ENCODE measurements at places on chromosomes 16 and 17.

- DNase-seq = no peak
Measured at GRCh38 chr16:68146585-68146984, 61.4 kb downstream of the NFATC3 start.

DNA sequence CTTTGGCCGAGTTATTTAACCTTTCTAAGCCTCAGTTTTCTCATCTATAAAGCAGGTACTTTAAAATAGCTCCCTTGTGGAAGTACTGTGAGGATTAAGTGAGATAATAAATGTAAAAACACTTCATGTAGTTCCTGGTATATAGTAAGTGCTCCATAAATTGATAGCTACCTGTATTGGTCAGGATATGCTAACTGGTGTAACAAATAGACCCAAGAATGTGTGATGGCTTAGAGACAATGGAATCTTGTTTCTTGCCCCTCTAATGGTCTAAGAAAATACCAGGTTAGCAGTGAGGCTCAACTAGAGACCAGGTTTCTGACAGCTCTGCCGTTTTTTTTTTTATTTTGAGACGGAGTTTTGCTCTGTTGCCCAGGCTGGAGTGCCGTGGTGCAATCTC is 29.8 kb downstream of the CCR7 start:
- no peak for DNase-seq

- DNase-seq = no peak
Measured at GRCh38 chr17:73585583-73585982, 58.7 kb downstream of the SDK2 start.

DNA sequence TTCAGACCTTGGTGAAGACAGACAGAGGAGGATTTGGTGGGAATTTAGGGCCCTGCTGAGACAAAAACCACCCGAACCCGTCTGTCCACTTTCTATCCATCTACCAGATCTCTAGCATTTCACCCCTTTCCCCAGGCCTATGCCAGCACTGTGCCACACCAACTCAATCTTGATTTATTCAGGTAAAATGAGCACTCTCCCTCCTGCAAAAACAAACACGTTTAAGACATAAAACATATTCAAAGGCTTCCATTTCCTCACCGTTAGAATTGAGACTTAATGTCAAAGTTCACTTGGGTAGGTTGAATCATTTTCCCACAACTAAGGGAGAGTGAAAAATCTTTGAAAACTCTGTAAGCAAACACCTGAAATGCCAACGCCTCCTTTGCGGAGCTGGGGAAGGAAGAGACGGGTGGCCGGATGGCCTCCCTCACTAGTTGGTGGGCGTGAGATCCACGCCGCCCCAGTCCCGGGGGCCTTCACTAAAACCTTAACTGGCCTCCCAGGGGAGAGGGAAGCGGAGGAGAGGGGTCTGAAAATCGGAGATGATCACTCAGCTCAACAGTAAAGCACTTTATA is 862 bp downstream of the DCAKD start:
- DNase-seq = peak; percentile 53

DNA sequence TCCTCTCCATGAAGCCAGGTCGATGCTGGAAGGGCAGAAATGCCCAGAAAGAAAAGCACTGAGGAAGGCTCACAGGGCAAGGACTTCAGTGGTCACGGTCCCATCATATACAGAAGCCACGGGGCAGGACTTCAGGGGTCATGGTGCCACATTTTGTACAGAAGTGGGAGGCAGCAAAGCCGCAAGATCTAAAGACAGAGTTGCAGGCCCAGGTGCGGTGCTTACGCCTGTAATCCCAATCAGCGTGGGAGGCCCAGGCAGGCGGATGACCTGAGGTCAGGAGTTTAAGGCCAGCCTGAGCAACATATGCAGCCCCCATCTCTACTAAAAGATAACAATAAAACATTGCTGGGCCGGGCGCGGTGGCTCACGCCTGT is 96.0 kb downstream of the NXN start:
- no peak for DNase-seq

GRCh38 chr16:22220714-22221113 is 14.6 kb downstream of the EEF2K start:
- no peak for DNase-seq

DNA sequence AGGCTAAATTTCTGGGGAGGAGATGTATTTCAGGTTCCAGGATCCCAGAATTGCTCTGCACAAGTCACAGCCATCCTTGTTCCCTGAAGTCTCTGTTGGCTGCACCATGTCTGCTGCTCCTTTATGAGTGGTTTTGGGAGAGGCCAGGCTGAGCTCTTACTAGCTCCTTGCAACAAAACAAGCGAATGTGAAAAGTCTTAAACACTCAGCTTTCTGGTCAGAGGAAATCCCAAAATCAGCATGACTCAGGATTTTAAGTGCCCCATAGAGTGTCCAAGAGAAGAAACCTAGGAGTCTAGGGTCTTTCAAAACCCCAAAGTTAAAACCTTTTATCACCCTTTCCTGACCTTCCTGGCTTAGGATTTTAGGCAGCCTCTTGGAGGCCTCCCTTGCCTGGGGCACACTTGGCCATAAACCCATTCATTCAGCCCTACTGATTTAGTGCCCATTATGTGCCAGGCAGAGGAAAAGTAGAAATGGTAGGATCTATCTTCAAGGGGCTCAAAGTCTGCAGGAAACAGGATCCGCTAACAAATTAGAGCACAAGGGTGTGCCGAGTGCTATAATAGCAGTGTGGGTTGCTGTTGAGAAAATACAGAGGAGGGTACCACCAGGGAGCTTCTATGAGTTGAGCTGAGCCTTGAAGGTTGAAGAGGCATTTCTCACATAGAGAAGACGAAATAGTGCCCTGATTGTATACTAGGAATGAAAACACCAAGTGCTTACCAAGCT is 36.9 kb downstream of the SOST start:
- DNase-seq = no peak

DNA sequence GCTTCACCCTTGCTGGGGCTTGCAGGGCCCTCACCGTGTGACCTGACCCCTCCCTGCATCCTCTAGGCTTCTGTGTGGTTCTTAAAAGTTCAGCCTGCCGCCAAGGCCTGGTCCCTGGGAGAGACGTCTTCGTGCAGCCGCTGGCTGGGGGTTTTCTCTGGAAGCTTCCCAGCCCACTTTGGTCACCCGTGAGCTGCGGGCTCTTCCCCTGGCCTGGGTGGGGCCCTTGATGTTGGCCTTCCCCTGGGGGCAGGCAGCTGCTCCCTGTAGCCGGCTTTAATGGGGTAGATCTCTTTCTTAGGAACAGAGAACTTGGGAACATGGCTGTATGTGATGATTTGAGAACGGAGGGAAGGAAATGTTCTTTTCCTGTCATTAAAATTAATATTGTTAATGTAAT is 32.7 kb downstream of the ZNF750 start:
- DNase-seq = no peak

GRCh38 chr17:48543107-48543853 is 1.6 kb downstream of the HOXB2 start:
- DNase-seq = peak; percentile 64

DNA sequence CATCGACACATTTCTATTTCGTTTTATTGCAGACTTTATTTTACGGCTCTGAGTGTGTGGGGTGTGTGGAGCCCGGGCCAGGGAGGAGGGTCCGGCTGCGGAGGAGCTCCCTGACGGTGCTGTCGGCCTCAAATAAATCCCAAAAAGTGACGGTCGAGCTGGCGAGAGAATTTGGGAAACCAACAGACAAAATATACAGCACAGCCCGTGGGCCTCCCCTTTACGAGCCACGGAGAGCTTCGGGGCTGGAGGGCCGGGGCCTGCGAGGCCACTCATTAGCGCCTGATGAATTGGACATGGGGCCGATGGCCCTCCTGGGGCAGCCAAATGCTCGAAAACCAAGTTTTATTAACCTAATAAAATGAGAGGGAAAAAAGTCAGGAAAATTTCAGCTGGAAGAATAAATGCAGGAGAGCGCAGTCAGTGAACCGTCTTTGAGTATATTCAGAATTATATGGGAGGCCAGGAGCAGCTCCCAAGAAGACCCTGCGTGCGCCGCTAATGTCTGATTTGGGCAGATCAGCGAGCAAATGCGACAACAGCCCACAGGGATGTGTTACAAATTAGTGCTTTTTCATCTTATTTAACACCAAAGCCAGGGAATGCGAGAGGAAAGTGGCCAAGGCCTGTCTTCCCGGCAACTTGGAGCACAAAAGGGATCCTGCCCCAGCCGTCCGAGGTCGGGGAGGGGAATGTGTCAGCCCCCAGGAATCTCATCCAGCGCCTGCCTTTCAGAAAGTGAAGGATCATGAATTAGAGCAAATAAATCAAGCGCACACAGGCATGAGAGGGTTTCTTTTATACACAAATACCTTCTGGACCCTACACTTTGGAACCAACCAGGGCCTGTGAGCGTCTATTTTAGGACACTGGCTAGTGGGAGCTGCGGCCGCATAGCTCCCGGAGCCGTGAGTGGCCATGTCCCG is 249.1 kb downstream of the C16orf95 start:
- no peak for DNase-seq

- DNase-seq = no peak
Measured at GRCh38 chr16:877242-878071, 76.9 kb upstream of the GNG13 start.

GRCh38 chr17:76196675-76197074 is 43.6 kb downstream of the RNF157 start:
- no peak for DNase-seq

- DNase-seq = no peak
Measured at GRCh38 chr17:45971698-45972141, 27.3 kb upstream of the STH start.

- DNase-seq = no peak
Measured at GRCh38 chr16:17294856-17295255, 175.9 kb downstream of the XYLT1 start.

DNA sequence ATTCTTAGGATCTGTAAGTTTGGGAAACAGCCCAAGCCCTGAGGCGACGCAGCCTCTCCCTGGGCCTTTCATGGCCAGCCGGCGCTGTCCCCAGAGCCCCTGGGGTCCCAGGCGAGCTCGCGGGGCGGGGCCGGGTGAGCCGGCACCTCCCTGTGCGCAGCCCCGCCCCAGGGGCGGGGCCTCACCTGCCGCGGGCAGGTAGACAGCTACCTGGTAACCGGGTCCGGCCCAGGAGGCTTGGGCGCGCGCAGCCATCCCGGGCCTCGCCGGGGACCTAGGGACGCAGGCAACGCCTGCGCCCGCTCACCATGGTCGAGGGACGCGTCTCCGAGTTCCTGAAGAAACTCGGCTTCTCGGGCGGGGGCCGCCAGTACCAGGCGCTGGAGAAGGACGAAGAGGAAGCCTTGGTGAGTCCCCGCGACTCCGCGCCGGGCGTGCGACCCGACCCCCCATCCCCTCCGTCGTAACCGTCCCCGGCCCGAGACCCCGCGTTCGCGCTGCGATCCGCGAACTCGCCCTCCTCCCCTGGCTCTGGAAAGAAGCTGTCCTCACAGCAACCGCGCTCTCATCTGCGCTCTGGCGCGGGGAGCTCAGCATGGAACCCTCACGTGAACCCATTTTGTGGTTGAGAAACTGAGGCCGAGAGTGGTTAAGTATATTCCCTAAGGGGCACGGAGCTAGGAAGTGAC is at the start of gene ATP2C2:
TSS of gene ATP2C2 (plus strand) at position 231 of the 689 bp plus-strand sequence. CDS start at position 309, 78 bp downstream.
- DNase-seq = no peak

- peak; percentile 23 for DNase-seq
Measured at GRCh38 chr16:14529010-14529669, 100.9 kb downstream of the PARN start.

GRCh38 chr17:82076785-82077591 is 11.4 kb upstream of the DUS1L start:
- no peak for DNase-seq

- DNase-seq = no peak
Measured at GRCh38 chr16:11543661-11544393, 42.9 kb downstream of the LITAF start.

GRCh38 chr16:7363422-7364417 is 31.1 kb downstream of the RBFOX1 start:
- no peak for DNase-seq

- peak; percentile 91 for DNase-seq
Measured at GRCh38 chr16:68079626-68080344, 5.4 kb upstream of the NFATC3 start.

GRCh38 chr17:39782481-39782880 is 44.7 kb downstream of the GRB7 start:
- no peak for DNase-seq

DNA sequence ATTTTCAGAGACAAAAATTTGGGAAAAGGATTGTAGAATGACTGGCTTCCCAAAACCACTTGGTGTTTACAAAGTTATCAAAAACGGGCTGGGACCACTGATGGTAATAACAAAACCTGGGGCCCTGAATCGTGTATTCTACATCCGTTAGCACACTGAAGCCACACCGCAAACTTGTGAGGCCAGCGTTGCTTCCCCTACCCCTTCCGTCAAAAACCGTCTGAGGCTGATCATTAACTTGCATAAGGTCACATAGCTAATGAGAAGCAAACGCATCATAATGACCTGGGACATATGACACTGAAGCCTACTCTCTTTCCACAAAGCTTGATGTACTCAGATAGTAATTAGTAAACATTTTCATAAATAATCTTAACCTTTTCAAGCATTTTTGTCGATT is 704.3 kb downstream of the MAF start:
- DNase-seq = no peak

GRCh38 chr17:47335101-47335936 is 11.6 kb downstream of the EFCAB13 start:
- no peak for DNase-seq

GRCh38 chr17:35607239-35607847 is 20.2 kb downstream of the AP2B1 start:
- no peak for DNase-seq

DNA sequence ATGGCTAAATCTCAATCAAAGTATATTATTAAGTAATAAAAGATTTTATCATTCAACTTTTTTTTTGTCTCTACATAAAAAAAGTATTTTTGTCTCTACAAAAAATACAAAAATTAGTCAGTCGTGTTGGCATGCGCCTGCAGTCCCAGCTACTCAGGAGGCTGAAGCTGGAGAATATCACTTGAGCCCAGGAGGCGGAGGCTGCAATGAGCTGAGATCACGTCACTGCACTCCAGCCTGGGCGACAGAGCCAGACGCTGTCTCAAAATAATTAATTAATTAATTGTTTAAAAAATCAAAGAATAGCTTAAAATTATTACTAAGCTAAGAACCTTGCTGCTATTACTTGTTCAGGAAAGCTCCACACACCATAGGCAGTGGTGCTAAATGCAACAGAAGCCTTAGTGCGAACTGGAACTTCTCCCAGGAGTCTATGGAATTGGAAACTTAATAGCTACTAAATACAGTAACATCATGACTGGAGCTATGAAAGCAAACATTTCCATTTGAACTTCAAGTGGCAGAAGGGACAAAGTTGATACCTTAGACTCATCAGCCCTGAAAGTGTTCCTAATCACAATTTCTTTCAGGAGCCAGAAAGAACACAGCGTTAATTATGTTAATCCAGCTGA is 22.6 kb downstream of the ADCY9 start:
- no peak for DNase-seq

DNA sequence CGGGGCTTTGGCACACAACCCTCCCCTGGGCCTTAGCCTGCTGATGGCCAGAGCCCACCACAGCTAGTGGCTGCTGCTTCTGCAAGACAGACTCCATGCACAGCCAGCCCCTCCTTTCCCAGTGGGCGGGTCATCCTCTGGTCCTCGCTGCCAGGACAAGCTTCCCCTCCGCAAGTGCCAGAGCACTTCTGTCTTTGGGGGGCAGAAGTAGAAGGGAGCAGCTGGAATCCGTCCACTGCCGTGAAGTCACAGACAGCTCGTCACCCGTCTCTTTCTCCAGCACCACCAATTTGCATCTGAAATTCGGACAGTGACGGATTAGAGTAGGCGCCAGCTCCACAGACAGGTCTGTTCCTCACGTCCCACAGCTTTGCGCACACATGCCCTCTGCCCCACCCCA is 31.3 kb upstream of the NAT9 start:
- DNase-seq = no peak

Measured in T-helper 2 cell treated with Interferon-gamma antibody and Interleukin-4, amounts not matched to agents 5 μg/mL and 100 μg/mL, for 36 hours (primary cell).